ENCODE measurements at places on chromosomes 2 and 18.

DNA sequence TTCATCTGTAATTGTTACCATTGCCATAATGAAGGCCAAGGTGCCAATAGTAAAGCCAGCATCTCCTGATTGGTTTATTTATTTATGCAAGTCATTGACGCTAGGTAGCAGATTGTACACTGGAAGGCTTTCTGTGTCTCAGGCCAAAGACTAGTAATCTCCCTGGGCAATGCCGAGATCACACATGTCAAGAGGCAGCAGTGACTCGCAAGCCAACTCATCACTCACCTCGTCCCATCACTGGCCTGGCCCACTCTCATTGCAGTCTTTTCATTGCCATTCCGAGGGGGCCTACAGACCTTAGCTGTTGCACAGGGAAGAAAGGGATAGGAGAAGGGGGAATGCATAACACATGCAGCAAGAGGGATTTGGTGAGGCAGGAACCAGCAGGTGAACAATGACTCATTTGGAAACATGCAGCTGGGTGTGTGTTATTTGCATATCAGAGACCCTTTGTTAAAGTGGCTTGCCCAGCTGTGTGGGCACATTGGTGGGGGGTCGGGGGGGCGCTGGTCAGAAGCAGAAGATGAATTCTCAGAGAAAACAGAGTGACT lies 448.7 kb upstream of the HNRNPA3 start:
- no peak for DNase-seq

DNA sequence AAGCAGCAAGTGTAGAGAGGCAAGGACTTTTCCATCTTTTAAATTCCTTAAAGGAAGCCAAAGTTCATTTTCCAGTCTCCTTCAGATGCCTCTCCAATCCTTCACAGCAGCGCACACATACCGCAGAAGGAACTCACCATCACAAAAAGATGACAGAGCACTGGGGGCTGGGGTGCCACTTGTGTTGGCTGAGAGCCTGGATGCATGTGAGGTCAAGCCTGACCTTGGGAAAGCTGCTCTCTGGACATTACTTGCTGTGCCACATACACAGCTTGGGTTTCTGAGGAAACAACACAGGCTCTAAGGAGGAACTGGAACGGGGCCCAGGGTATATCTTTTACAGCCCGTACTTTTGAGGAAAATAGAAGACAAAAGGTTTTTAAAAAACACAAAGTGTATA lies 364.3 kb upstream of the MEX3C start:
- no peak for DNase-seq

- no peak for DNase-seq
These were observed 258.0 kb downstream of the MTX2 start for GRCh38 chr2:176526995-176527901.

DNA sequence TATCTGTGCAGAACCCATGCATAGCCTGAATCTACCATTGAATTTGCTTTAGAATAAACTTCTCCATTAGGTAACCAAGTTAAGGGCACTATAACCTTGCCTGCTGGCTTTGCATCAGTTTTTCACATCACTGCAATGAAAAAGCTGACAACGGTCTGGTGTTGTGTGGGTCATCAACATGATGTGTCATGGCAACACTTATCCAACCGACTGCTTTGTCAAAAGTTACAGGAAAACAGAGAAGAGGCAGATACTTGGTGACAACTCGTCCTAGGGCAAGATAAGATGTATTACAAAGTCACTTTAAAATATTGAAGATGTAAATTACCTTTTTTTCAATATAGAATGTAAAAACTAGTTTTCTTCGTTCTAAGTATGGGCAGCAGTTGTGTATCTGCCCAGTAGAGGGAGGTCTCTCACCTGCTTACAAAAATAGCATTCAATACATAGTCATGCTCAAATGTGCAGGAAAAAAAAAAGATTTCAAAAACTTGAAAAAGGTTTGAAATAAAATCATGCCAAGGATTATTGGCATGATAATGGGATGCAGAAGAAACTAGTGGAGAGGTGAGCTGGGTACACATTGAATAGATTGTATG lies 96.3 kb downstream of the EVA1A start:
- no peak for DNase-seq

DNA sequence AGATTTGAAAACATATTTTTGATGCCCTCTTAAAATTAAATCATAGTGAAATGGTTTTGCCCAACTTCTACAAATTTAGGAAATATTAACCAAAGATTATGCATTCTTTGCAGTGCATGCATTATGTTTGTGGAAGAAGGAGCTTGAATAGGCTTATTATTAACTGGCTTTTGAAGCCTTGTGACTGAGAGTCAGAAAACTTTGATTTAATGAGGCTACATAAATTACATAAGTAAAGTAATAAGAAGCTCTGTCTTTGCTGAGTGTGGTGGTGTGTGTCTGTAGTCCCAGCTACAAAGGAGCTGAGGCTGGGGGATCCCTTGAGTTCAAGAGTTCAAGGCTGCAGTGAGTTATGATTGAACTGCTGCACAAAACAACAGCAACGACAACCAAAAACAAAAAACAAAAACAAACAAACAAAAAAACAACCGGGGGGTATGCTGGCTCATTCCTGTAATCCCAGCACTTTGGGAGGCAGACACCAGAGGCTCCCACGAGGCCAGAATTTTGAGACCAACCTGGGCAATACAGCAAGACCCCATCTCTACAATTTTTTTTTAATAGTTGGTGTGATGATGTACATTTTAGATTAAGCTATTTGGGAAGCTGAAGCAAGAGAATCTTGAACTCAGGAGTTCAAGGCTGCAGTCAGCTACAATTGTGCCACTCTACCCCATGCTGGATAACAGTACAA lies 57.0 kb upstream of the LRRTM4 start:
- DNase-seq: no peak

GRCh38 chr2:99448556-99448955 lies 41.3 kb downstream of the REV1 start:
- DNase-seq: no peak

- no peak for DNase-seq
These were observed 110.2 kb downstream of the SETBP1 start for GRCh38 chr18:44790860-44791259.
